Skeletal muscle tissue (tissue), 5 donors: ENCODE measurements at places on chromosomes 16 and 17. TPM values are rescaled to one million over a fixed set of nuclear protein-coding genes. Genes with fewer than 3 reads are reported as not detected.

NPIPB13 gene
- total RNA-seq = 3.7 TPM

CES5A gene
- total RNA-seq = not detected

ABR gene
- 24.5 TPM for total RNA-seq

FBXL16 gene
- total RNA-seq = not detected

SEZ6L2 gene
- total RNA-seq = 2.1 TPM

ZNF598 gene
- 4.7 TPM for total RNA-seq

LCAT gene
- total RNA-seq = 4.2 TPM

RPUSD1 gene
- 8.9 TPM for total RNA-seq

PRR11 gene
- total RNA-seq = 1.6 TPM

CBX2 gene
- 5.7 TPM for total RNA-seq

FAM83G gene
- 0.52 TPM for total RNA-seq

ENPP7 gene
- total RNA-seq = not detected

RCVRN gene
- total RNA-seq = not detected

SLC25A10 gene
- 6.8 TPM for total RNA-seq

METTL22 gene
- total RNA-seq = 12.0 TPM

SLC35G6 gene
- total RNA-seq = not detected

ATP2A1 gene
- total RNA-seq = 502 TPM

C1QBP gene
- 142 TPM for total RNA-seq

TMEM235 gene
- not detected for total RNA-seq

HBA2 gene
- 5,761 TPM for total RNA-seq

FNDC8 gene
- total RNA-seq = not detected

KRTAP3-2 gene
- not detected for total RNA-seq

DPEP3 gene
- total RNA-seq = not detected

SOX15 gene
- total RNA-seq = not detected

PRDM7 gene
- not detected for total RNA-seq

METTL16 gene
- total RNA-seq = 13.6 TPM

TBC1D3H gene
- not detected for total RNA-seq

CCL7 gene
- total RNA-seq = not detected

CD68 gene
- 4.2 TPM for total RNA-seq

DUS2 gene
- total RNA-seq = 15.1 TPM

NTN3 gene
- 5.2 TPM for total RNA-seq
